ENCODE measurements at places on chromosomes 3 and 15. TPM values are rescaled to one million over a fixed set of nuclear protein-coding genes. Genes with fewer than 3 reads are reported as not detected.

Gene PEX5L
- total RNA-seq = 0.48 TPM

DNA sequence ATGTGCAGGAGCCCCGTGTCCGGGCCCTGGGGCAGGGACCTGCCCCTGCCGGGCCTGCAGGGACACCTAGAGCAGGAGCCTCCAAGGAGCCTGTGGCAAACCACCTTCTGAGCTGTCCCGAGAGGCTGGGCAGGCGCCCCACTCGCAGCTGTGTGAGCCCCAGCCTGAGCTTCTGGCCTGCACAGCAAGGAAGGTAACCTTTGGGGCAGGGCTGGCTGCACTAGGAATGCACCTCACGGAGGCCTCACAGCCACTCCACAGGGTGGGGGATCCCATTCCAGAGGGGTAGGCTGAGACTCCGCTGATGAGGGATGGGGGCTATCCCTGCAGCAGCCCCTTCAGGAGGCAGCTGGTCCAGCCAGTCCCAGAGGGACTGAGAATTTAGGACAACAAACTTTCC lies 68.1 kb downstream of the DNAJB8 start:
- no peak for DNase-seq

Gene SLITRK3
- 0.59 TPM for total RNA-seq

GRCh38 chr15:70707686-70708300 lies 55.6 kb downstream of the UACA start:
- DNase-seq = no peak

Gene SV2B
- total RNA-seq = 0.44 TPM

Gene EFCC1
- total RNA-seq = 1.6 TPM

Gene SCN11A
- total RNA-seq = 0.33 TPM

- no peak for DNase-seq
Measured at GRCh38 chr3:44104668-44105321, 136.9 kb upstream of the TOPAZ1 start.

- DNase-seq = no peak
Measured at GRCh38 chr3:130739848-130740247, 6.8 kb downstream of the PIK3R4 start.

DNA sequence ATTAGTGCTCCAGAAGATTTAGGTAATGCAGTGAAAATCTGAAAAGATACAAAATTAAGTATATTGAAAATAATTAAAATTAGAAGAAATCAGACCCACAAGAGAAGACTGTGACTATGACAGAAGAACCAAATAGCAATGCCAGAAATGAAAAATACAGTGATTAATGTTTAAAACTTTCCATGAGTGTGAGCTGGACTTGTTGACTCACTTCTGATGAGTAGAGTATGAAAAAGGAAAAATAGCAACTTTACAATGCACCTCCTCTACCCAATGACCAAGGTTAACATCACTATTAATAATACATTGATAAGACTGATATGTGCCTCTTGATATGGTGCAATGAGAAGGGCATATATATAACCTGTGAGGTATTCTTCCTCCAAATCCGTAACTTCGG lies 39.3 kb upstream of the SLC22A13 start:
- DNase-seq = no peak

- DNase-seq = no peak
Measured at GRCh38 chr15:67979281-67979680, 74.8 kb upstream of the PIAS1 start.

DNA sequence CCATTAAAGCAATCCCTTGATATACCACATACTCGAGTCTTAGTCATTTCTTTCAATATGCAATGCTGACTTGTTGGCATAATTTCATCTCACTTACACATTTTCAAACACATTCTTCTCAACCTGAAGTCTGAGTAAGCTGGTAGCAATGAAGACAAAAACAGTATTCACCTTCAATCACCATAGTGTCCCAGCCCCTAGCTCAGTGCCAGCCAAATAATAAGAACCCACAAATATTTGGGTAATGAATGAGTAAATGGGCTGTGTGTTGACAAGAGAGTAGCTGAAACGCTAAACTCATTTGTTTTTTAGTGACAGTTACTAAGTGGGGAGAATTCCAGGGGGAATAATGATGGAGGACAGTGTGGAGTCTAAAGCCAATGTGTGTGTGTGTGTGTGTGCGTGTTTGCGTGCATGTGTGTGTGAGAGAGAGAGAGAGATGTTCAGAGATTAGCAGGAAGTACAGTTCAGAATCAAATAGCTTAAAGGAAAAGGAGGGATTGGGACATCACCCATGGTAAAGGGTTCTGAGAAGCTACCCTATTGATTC lies 165.7 kb downstream of the GAP43 start:
- no peak for DNase-seq

Gene IGF1R
- 61.8 TPM for total RNA-seq

DNA sequence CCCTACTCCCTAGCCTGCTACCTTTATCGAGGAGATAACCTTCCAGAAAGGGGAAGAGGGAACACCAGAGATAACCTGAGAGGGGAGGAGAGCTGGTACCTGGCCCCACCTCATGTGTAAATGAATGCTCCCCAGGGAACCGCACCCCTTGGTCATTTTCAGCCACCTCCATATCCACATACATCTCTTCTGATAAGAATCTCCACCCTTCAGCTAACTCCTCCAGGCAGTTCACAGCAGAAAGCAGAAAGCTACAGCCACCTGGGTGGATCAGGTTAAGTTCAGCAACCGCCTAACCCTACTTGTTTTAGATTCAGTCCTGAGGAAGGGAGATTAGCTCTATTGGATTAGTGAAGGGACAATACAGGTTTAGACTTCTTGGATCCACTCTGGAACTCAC lies 38.0 kb upstream of the TIMP4 start:
- no peak for DNase-seq

GRCh38 chr15:52144656-52145178 lies 32.1 kb upstream of the BCL2L10 start:
- DNase-seq = no peak

- DNase-seq = no peak
Measured at GRCh38 chr15:56236197-56236596, 7.5 kb downstream of the RFX7 start.

Gene CPB1
- total RNA-seq = 14.9 TPM

DNA sequence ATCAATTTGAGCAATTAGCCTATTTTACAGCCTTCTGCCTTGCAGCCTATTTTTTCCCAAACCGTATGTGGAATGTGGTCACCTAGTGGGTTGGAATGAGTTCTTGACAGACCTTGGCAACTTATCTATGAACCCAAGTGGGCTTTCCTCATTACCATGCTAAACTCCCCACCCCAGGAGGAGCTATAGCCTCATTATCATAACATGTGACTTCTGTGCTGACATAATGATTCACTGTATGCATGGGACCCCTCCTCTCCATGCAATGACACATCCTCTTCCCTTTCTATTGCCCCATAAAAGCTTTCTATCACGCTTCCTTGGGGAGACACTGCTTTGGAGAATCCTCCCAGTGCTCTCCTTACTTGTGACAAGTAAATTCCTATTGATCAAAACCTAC lies 83.5 kb upstream of the FHIT start:
- DNase-seq = no peak

DNA sequence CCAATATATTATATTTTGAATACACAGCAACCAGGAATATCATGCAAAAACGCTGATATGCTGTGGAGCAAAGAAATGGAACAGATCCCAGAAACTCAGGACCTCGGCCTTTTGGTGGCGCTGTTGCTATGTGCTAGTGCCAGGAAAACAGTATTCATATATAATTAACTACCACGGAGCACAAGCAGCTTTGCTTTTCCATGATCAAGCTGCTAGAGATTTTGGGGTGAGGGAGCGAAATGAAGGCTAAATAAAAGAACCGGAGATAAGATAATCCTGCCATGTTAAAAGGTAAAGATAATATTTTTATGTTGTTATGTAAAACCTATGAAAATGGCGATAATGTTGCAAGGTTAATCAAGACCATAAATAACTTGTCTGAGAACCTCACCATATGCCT lies 157.7 kb upstream of the FAM3D start:
- no peak for DNase-seq

Gene TMEM212
- total RNA-seq = 1.3 TPM

DNA sequence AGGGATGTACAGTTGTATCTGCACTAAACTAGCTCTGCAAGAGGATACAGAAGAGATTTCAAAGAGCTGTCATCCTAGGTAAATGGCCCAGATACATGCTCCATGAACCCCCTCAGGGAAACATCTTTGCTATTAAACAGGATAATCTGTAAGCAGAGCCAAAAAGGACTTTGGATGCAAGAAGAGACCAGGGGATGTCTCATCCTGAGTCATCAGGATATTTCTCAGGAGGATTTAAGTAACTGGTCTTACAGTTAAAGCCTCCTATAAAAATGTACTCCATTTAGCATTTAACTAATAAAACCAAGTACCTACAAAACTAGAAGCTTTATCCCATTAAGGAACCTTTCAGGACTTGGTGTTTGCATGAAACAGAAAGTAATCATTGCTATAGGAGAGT lies 48.2 kb upstream of the PHLDB2 start:
- DNase-seq = no peak

DNA sequence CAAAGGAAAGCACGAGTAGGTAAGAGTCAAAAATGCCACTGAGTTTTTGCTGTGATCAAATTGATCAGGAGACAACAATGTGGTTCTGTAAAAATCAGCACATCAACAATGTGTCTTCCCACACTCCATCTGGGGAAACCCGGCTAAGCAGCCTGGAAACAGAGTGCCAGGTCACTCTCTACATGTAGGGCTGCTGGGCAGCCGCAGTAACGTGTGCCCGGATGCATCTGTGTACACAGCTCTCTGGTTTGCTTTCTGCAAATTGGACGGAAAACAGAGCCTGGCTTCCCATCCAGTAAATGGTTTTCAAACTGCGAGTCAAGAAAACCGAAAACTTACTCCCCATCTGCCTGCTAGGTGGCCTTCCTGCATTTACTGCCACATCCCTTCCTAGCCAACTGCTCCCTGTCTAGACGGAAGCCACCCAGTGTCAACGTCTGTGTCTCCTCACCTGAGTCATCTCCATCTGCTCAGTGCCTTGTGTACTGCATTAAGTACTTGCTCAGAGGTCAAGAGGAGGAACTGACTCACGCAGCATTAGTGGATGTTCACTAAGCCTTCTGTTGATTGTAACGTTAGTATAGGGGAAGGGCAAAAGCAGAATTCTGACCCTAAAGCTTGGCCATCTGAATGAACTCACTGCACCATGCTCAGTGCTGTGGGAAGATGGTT lies 124.1 kb downstream of the TJP1 start:
- DNase-seq = no peak

Gene ERC2
- 0.64 TPM for total RNA-seq

GRCh38 chr15:28084547-28084946 lies 14.6 kb downstream of the OCA2 start:
- DNase-seq = no peak
